Memory B cell (primary cell): ENCODE measurements at places on chromosomes 12 and 14.
A peak's percentile ranks its signal among the peaks of the same experiment; 100 is the strongest.

DNA sequence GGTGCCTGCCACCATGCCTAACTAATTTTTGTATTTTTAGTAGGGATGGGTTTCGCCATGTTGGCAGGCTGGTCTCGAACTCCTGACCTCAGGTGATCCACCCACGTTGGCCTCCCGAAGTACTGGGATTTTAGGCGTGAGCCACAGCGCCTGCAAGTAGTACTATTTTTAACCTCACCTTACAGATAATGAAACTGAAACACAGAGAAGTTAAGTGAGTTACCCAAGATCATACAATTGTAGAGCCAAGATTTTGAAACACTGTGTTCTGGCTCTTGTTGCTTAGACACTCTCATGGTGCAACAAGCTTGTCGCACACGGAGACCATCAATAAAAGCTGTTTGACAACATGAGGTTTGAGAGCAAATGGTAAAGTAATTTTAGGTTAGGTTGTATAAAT lies 159.1 kb upstream of the LMNTD1 start:
- no peak for DNase-seq

GRCh38 chr12:75446857-75447256 lies 33.7 kb upstream of the GLIPR1 start:
- DNase-seq: no peak

GRCh38 chr14:92497391-92497790 lies 16.2 kb upstream of the RIN3 start:
- no peak for DNase-seq

DNA sequence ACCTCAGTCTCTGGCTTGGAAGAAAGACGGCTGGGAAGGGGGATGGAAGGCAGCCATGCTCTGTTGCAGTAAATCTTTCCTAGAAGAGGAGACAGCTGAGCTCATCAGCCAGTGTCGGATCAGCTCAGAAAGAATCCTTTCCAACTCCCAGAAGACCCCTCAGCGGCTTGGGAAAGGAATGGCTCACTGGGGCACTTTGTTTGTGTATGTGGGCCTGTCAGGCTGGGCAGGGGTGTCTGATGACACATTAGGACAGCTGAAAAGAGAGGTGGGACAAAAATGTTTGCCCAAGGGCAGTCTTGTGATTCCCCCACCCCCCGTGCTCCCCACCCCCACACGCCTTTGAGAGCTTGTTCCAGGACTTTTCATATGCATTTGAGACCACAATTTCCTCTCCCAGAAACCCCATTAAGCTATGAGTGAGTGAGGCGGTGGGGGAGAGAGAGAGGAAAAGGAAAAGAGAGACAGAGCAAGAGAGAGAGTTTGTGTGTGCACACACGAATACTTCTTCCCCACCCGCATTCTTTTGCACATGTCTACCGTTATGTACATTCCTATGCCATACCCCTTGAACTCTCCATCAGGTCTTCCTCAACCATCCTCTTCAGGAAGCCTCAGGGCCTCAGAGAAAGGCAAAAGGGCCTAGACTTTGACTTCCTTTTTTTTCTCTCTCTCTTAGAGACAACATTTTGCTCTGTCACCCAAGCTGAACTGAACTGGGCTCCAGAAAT lies 198.9 kb downstream of the ZFP36L1 start:
- DNase-seq: no peak

- no peak for DNase-seq
Observed at GRCh38 chr12:104944252-104944651, 13.8 kb downstream of the SLC41A2 start.

- DNase-seq: no peak
Observed at GRCh38 chr14:36161776-36162175, 14.7 kb downstream of the PTCSC3 start.

- peak; percentile 70 for DNase-seq
Observed at GRCh38 chr12:52082988-52083637, 3.6 kb downstream of the SMIM41 start.

GRCh38 chr12:133081159-133081780 lies 547 bp downstream of the ZNF140 start:
- DNase-seq: no peak

DNA sequence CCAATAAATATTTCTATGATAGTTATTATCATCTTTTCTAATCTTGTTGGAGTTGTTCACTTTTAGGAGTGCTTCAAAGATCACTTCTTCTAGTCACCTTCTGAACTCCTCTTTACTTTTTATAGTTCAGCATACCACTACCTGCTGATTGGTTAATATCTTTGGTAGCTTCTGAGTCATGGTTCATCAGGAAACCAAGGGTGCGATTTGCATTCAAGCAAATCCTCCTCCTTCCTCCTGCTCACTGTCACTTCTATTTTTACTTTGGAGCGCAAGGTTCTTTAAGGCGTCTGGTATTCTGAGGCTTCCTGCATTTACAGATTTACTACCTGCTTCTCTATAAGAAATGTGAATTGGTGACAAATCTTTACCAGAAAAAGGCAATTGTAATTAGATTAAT lies 24.0 kb downstream of the SYT1 start:
- peak; percentile 10 for DNase-seq

GRCh38 chr14:53537422-53538315 lies 384.5 kb upstream of the DDHD1 start:
- DNase-seq: no peak

- DNase-seq: no peak
Observed at GRCh38 chr12:121806546-121807423, 3.0 kb downstream of the SETD1B start.

- no peak for DNase-seq
Observed at GRCh38 chr12:54389607-54390175, 5.2 kb upstream of the ZNF385A start.

DNA sequence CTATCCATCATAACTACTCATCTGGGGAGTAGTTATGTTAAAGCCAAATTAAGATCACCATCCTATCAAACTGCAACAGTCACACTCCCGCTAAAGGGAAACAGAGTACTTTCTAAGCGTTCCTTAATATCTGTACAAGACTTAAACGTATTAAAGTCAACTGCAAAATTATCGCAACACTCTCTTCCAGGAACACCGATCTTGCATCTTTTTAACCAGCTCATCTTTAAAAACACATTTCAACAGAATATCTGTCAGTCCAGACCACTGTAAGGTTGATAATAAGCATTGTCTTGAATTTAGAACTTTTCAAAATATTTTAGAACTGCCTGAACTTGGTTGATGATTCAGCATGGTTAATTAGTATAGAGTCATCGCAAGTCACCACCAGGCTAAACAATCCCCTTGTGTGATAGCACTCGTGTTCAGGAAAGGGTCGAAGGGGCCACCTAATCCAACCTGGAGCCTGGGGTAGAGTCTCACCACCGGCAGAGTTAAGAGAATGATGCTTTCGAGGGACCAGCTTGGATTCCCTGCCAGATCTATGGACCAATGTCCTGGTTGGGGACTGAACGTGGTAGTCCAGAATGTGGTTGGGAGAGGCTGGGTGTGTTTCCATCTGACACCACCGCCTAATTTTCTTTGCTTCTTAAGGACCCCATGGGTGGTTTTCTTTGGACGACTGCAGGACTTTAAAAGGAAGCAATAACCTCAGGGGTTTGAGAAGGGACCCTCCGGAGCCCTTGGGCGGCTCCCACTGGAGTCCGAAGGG lies 890 bp downstream of the SPTLC2 start:
- peak; percentile 29 for DNase-seq

- DNase-seq: no peak
Observed at GRCh38 chr12:122121745-122122144, 43.2 kb downstream of the MLXIP start.

DNA sequence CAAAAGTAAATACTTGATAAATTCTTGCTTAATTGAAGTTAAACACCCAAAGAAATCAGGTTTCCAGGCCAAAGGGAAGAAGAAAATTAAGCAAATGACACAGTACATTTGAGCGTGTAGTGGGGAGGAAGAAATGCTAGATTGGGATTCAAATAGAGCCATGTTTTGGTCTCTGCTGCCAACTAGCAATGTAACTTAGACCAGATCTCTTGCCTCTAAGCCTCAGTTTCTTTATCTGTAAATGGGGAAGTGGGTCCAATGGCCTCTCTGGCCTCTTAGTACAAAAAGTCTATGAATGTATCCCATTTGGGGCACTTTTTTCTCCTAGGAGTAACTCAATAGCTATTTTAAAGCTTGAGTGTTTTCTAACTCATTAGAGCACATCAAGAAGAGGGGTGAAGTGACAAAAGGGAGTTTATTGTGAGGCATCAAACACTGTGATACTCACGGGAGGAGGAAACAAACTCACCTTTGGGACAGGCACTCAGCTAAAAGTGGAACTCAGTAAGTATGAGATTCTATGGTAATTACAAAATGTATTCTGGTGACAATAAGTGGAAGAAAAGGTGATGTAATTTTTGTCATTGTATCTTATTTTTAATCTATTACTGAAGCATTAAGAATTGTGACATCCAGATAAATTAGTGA lies 55.8 kb downstream of the DAD1 start:
- DNase-seq: no peak

- DNase-seq: no peak
Observed at GRCh38 chr14:93046705-93047050, 69.0 kb downstream of the ITPK1 start.

DNA sequence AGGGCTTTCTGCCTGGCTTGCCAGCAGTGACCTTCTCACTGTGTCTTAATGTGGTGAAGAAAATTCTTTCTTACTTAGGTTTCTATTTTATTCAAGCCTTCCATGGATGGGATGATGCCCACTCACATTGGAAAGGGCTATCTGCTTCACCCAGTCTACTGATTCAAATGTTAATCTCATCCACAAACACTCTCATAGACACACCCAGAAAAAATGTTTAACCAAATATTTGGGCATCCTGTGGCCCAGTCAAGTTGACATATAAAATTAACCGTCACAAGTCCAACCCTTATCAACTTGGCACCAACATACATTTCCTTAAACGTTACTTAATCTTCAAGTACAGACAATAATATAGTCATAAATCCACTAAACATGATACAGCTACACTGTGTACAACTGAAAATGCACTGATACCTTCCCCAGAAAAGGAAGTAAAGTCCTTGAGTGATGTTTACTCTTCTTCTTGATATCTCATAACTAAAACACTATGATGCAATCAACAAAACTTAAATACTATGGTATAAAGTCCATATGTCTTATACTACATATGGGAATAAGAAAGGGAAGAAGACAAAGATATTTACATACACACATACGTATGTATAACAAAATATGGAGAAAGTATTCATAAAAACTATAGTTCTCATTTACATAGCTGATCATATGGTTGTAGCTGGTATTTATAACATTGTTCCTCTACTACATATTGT lies 394.7 kb upstream of the NOVA1 start:
- no peak for DNase-seq

DNA sequence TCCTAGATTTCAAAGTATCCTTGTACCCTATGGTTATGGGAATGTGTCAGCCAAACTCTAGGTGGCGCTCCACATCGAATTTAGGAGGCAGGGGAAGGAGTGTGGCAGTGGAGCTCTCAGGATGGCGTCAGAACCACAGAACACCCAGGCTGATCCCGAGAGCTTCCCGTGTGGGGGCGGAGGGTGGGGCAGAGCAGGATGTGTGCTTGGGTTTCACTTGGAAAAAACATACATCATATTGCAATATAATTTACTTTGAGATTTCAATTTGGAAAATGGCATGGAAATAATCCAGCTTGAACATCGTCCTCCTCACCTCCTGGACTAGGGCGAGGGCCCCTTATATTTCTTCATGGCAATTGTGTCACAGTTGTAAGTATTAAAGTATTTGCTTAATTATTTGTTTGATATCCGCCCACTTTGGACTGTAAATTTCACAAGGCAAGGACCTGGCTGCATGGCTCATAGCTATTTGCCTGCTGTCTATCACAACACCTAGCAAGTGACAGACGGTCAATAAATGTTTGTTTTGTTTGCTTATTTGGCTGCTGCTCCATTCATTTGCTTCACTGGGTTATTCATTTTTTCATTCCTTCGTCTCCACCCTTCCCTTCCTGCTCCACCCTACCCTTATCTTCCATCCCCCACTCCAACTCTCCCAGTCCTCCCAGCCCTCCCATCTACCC lies 221.5 kb upstream of the HMGA2 start:
- DNase-seq: no peak

GRCh38 chr12:16241346-16241745 lies 36.1 kb downstream of the SLC15A5 start:
- no peak for DNase-seq

- no peak for DNase-seq
Observed at GRCh38 chr14:102545461-102546265, 36.1 kb upstream of the ANKRD9 start.

GRCh38 chr12:63313139-63313538 lies 162.1 kb upstream of the AVPR1A start:
- no peak for DNase-seq

- peak; percentile 87 for DNase-seq
Observed at GRCh38 chr12:52036587-52037171, 14.6 kb upstream of the NR4A1 start.

- DNase-seq: no peak
Observed at GRCh38 chr12:117100851-117101673, 1.8 kb upstream of the TESC start.
